Stimulated activated CD4-positive, alpha-beta T cell treated with anti-CD3 and anti-CD28 coated beads, TNF-alpha, amount 100 ng/mL, for 1 hour (primary cell): ENCODE measurements at places on chromosomes 11 and 22.

DNA sequence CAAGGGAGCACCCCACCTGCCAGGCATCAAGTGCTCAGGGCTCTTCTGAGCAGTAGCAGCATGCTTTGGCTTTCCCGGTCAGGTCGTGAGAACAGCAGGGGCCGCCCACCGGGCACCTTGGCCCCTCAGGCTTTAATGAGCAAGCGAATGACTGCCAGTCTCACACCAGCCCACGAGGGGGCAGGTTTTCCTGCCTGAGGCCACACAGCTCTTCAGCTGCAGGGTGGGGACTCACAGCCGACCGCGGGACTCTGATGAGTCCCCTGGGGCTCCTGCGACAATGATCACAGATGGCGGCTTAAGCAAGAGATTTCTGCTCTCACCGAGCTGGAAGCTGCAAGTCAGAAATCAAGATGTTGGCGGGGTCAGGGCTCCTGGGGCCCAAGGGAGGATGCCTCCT is 14.3 kb upstream of the FGF19 start:
- peak; percentile 2 for DNase-seq

- DNase-seq, result no peak
These were observed 62.4 kb downstream of the NELL1 start for GRCh38 chr11:20731676-20732215.

DNA sequence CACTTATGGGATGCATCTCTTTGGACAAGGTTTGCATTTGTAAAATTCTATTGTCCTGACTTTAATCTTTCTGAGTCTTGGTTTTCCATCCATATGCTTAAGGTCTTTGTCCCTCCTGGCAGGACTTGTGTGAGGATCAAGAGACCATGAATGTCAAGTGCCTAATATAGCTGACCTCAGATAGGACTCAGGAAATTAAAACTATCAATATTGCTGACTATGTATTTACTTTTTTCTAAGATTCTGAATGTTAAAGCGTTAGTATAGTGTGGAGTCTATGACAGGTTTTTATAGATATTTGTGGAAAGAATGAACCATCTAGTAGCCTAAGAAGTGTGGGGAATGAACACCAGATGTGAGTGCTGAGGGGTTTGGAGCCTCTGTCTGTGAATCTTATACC is 637.8 kb downstream of the NTM start:
- DNase-seq, result no peak

- peak; percentile 45 for DNase-seq
These were observed at the start of gene CNIH2 for GRCh38 chr11:66277471-66278362. CNIH2 (plus strand) TSS chr11:66278175; CDS start chr11:66278457, 282 bp downstream.

DNA sequence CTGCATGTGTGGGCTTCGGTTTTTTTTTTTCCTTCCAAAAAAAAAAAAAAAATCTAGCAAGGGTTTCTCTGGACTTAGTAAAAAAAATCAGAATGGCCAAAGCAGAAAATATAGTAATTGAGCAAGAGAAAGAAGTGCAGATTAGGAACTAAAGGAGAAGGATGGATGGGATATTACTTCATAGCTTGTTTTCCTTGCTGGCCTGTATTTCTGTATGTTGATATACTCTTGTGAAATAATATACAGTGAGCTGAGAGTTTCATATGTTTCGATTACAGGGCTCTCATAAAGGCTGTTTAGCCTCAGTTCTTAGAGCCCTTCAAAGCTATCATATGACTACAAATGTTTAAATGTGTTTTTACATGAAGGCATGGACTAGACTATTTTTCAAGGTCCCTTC is 34.3 kb upstream of the NFRKB start:
- no peak for DNase-seq

DNA sequence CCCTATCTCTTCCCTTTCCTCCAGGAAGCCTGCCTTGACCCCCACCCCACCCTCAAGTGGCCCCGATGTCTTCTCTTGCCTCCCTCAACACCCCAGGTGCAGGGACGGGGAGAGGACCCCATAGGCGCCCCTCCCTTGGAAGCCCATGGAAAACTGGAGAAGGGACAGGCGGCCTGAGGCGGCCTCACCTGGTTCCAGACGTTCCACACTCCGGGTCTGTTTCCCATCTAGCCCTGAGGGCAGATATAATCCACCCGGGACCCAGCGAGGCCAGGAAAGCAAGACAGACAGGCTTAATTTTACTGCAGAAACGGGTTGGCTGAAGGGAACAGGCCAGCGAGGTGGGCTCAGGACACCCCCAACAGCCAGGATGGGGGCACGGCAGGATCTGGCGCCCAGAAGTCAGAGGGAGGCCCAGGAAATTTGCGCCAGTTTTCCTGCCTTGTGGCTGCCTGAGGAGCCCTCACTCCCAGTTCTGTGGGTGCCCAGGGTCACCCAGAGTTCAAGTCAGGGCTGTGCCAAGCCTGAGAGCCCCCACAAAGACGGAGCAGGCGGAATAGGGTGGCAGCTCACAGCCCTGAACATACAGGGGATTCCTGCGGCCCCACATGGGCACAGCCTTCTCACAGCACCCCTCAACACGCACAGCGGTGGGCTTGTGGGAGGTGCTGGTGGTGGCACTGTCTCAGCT is 3.0 kb upstream of the SIGIRR start:
- DNase-seq, result no peak

DNA sequence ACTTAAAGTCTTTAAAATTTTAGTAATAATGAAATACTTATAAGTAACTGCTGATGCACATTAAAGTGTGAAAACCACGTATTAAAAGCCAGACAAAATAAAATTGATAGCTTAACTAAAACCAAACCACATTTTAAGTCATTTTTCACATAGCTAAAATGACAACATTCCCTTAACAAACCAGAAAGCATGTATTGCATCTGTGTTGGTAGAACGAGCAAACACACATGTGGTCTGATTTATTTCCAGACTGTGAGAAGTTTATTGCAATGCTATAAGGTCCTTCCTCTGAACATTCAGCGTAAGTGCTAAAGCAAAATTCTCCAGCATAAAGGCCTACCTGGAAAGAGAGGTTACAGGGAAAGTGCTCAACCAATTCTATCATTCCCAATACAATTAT is 57.8 kb downstream of the ARHGAP20 start:
- DNase-seq, result no peak

DNA sequence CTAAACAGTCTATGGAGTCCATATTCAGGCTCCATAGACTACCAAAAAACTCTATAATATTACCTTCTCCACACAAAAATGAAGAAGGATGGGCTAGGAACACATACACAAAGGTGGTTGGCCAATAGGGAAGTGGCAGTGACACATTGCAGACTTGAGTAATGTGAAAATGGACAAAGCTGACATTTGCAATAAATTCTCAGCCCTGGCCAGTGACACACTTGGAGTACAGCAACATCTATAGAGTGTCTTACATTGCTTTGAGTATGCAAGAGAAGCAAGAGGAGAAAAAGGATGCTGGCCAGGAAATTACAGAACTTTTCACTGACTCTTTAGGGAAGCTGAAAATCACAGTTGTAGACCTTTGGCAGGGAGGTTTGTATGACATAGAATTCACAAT is 7.3 kb upstream of the OR52W1 start:
- no peak for DNase-seq

- no peak for DNase-seq
These were observed 95.5 kb downstream of the COMMD9 start for GRCh38 chr11:36193721-36194120.
